ENCODE measurements at places on chromosomes 4 and X.
A peak's percentile ranks its signal among the peaks of the same experiment; 100 is the strongest.

DNA sequence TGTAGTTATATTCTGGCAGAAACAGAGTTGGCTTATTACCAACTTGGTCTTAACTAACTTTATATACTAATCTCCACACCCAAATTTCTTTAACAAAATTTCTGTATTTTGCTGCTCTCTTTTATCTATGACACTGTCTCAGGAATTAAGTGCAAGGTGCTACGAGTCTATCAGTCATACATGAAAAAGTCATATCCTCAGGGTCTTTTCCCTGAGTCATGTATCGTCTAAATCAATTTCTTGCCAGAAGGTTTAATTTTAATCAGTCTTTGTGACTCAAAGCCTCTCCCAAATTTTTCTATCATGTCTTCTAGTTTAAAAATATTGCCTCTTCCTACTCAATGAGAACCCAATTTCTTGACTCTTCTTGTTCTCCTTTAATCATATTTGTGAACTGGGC is 1803.6 kb upstream of the PCDH7 start:
- no peak for DNase-seq

DNA sequence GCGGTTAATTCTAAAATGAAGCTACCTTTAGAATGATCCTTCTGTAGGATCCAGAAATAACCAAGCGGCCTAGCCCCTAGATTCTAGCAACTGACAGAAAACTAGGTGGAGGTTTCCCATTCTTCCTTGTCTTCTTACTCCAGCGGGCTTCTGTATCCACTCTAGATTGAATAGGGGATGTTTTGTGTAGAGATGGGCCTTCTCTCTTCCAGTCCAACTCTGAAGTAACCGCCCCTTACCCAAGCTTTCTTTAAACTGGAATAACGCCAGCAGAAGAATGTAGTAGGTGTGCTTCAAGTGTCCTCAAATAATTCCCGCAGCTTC is 386 bp upstream of the TMEM184C start:
- no peak for DNase-seq

GRCh38 chr4:138805736-138806135 is 209.8 kb upstream of the NOCT start:
- DNase-seq: no peak

- DNase-seq: peak; percentile 69
Measured at GRCh38 chr4:17187003-17187402, 288.6 kb upstream of the LDB2 start.

DNA sequence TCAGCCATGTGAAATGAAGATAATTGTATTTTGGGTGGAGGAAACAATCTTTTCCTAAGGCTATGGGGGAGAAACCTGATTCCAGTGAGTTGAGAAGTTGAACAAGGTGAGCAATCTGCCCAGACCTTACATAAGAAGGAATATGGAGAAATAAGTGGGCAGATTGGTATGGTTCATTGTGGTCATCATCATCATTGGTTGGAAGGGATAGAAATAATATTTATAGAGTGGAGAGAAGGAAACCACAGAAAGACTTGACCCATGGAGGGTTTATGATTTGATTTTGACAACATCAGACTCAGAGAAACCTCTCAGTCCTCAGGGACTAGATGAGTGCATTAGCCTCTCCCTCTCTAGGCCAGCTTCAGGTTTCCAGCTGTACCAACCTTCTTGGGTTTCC is 177.9 kb upstream of the NEIL3 start:
- DNase-seq: no peak

GRCh38 chr4:94305466-94306225 is 37.0 kb downstream of the HPGDS start:
- no peak for DNase-seq

DNA sequence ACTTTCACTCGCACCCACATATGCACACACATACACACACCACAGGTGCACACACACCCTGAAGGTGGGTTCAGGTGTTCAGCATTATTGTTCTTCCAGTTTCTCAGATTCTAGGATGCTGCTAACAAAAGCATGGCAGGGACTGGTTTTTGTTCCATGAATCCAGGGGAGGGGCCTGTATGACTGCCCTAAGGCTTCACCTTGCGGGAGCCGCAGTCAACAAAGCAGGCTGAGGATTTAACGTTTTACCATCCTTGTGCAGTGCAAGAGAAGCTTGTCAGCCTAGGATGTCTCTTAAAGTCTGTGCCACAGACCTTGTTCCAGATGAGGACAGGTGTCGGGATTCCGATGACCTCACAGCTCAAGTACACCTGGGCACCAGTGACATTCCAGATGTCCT is 61.8 kb downstream of the POLR2B start:
- no peak for DNase-seq

DNA sequence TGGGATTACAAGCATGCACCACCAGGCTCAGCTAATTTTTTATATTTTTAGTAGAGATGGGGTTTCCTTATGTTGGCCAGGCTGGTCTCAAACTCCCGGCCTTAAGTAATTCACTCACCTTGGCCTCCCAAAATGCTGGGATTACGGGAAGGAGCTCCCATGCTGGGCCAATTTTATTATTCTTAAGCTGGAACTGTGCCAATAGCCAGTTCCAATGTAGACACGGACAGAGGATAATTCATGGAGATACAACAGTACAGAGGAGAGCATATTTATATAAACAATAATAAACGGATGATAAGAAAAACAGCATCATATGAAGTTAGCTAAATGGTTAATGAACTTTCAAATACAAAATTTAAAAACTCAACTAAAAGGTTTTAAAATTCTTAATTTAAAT is 87.8 kb downstream of the PPA2 start:
- DNase-seq: no peak

- DNase-seq: no peak
Measured at GRCh38 chr4:148429206-148429605, 13.0 kb downstream of the NR3C2 start.

GRCh38 chr4:112517067-112517634 is 1.2 kb upstream of the NEUROG2 start:
- DNase-seq: peak; percentile 77

- DNase-seq: peak; percentile 34
Measured at GRCh38 chr4:57605376-57605775, 495.2 kb upstream of the IGFBP7 start.

DNA sequence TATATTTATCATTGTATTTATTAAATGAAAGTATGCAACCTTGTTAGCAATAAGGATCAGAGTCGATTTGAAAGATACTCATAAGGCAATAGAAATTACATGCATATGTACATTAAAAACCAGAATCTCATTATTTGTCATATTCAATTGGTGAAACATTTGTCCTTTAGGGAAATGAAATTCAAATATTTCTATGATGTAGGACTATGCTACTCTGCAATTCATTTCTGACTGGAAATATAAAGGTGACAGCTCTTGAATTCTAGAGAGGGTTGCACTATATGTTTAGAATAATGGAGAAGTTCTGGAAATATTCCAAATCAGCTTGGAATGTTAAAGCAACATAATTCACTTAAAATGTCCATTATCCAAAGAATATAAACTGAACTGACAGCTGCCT is 1519.8 kb downstream of the ARAP2 start:
- DNase-seq: no peak

DNA sequence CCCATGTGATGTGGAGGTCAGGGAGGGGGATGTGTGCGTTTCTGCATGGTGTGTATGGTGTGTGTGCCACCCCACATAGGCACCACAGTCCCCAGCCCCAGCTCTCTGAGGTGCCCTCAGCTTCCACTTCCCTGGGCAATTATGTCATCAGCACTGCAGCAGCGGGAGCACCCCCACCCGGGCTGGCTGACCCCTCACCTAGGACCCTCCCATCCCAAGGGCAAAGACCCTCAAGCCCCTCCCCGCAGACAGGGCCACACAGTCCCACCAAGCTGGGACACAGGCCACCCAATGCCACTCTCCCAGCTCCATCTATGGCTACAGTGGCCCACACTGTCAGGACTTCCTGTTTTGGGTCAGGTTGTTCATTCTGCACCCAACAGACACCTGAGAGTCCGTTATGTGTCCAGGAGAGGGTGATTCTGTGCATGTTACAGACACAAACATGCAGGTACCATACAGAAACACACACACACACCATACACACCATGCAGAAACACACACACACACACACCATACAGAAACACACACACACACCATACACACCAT is 75.2 kb downstream of the JAKMIP1 start:
- no peak for DNase-seq

DNA sequence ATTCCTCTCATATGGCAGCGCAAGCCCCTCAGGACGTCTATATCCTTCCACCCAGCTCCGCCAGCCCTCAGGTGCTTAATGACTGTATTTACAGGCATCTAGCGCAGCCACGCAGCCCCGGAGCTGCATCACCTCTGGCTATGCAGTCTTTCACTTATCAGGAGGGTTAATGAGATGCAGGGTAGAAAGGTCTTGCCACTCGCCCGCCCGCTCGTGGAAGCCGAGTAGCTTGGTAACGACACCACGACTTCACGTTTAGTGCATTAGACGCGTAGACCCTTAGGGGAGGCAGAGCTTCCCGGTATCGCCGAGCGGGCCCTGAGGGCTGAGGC is 1.5 kb upstream of the SLC16A2 start:
- DNase-seq: no peak

DNA sequence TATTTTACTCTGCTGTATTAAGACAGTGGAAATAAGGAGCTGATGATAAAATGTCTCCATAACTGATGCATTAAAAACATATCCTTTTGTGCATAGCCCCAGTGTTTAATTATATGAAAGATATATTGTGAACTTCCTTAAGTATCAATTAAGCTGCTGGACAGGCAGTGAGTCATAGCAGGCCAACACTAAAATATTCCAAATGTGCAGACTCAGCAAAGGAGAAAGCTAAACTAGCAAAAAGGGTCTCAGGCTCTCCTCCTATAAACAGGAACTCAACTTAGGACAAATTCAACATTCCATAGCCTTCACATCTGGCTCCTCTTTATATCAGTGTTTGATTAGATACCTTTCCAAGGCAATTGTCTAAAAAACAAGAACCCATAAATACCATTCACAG is 15.6 kb downstream of the TNMD start:
- DNase-seq: no peak

DNA sequence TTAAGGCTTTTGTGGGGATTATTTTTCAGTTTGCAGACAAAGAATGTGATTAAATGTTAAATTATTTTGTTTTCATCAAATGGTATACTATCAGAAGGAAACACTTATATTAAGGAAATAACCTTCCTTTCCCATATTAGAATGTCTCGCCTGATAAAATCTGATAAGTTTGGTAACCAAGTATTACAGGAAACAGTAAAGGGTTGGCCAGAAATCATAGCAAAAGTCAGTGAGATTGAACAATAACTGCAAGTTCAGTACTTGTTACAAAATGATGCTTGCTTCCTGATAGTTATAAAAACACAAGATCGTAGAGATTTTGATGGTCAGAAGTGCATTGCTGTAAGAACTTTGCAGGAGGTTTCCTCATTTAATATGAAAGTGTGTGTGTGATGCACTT is 40.5 kb downstream of the FABP2 start:
- no peak for DNase-seq

- no peak for DNase-seq
Measured at GRCh38 chr4:86223472-86223871, 136.4 kb downstream of the MAPK10 start.

- no peak for DNase-seq
Measured at GRCh38 chrX:109974906-109975655, 27.8 kb upstream of the TMEM164 start.

GRCh38 chrX:35507701-35508100 is 290.4 kb upstream of the MAGEB16 start:
- no peak for DNase-seq

- DNase-seq: peak; percentile 75
Measured at GRCh38 chrX:9885150-9885549, 82.0 kb upstream of the CLDN34 start.

DNA sequence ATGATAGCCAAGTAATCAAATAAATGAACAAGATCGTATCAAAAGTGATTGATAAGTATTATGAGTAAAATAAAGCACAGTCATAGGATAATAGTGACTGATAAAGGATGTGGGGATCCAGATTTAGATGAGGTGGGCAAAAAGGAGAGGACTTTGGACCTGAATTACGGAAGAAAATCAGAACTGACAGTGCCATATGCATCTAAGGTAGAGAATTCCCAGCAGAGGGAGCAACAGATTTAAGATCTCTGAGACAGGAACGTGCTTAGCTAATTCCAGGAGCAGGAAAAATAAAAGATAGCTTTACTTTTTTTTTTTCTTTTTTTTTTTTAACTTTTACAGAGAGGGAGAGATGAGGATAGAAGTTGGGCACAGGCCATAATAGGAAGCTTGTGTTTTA is 189.9 kb downstream of the NWD2 start:
- DNase-seq: no peak

- DNase-seq: no peak
Measured at GRCh38 chrX:49618574-49618973, 19.8 kb downstream of the GAGE1 start.

- no peak for DNase-seq
Measured at GRCh38 chr4:89379511-89380044, 72.0 kb upstream of the GPRIN3 start.

DNA sequence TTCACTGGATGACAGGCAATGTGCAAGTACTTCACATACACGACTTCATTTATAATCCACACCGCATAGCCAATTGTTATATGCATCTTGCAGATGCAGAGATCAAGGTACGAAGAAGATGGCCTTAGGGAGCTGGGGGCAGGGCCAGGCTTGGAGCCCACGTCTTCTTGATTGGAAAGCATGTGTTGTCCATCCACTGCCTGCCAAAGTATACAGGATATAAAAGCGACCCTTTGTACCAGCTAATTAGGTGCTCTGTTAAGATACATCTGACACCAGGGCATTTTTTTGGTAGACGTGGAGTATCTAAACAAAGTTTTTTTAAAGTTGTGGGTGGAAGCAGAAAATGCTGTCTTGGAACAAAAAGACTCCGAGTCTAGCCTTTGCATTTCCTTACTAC is 1.4 kb downstream of the C4orf36 start:
- DNase-seq: peak; percentile 29

DNA sequence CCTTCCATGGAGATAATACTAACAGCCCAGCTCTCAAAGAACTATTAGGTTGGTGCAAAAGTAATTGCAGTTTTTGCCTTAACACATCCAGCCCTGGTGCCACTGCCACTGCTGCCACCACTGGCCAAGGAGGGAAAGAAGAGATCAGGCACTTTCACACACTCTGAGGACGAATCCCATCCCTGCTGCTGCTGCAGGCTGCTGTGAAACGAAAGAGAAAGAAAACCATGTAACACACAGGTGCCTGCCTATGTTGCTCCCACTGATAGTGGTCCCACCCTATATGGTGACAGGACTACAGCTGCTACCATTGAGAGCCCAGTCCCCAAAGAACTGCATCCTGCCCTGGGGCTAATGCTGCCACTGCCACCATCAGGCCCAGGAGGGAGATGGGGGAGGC is 35.1 kb downstream of the TMLHE start:
- no peak for DNase-seq

DNA sequence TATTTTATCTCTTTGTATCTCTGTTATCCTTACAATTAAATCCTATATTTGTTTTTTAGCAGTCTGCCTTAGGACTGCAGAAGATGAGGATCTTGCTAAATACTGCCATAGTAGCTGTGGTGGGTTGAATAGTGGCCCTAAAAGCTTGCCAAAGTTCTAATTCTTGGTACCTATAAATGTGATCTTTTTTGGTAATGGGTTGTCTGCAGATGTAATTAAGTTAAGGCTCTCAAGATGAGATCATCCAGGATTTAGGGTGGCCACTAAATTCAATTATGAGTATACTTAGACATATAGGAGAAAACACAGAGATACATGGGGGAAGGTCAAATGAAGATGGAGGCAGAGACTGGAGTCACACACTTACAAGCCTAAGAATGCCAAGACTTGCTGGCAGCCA is 1753.7 kb downstream of the RPA4 start:
- no peak for DNase-seq

Data from eye (tissue), 1 donor.